Anterior cingulate cortex (tissue), 58 donors: ENCODE measurements at places on chromosomes 5 and 9.

DNA sequence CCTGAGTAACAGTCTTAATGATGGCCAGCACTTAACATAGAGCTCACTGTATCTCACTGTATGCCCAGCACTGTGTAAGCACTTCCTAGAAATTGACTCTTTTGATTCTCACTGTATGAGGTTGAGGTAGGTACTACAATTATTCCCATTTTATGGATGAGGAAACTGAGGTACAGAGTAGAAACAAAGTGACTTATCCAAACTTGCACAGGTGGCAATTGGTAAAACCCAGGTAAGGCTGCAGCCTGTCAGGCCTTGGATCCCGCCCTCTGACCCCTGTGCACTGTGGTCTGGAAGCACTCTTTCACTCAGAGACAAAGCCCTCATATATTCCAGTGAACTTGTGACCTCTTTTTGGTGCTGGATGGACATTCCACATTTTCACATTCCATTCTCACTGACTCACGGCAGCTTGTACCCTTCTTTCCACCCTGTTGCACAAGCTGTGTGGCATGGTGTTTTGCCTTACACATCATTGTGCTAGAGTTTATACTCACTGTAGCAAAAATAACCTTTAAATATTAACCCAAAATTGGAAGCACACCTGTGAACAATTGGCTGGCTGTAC is 21.7 kb downstream of the ANKRD55 start:
- DNase-seq, result no peak

GRCh38 chr9:130927995-130928900 is 10.8 kb downstream of the FIBCD1 start:
- DNase-seq, result no peak

DNA sequence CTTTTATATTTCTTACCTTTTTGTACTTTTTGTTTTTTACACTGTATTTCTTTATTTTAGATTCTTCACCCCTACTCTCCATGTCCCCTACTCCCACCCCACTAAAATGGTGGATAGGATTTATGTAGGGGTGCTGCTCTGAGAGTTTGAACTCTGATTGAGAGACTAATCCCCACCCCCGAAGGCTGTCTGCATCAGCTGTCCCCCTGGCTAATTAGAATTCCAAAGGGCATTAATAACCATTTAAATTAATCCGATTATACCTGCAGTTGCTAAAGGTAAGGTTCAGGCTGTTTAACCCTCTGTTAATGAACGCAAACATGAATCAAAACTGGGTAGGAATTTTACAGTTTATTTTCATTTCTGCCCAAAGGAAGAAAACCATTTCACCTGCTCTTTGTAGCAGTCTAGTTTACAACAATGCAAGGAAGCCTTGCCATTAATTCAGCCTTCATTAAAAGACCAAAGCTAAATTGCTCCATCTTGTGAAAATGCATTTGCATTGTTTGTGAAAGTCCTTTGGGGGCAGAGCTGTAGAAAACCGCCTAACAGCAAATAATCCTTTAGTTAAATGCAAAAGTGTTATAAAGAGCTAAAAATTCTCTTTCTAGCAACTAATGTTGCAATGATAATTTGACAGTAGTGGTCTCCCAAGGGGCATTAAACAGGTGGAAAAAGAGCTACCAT is 71.2 kb downstream of the ZCCHC7 start:
- no peak for DNase-seq

DNA sequence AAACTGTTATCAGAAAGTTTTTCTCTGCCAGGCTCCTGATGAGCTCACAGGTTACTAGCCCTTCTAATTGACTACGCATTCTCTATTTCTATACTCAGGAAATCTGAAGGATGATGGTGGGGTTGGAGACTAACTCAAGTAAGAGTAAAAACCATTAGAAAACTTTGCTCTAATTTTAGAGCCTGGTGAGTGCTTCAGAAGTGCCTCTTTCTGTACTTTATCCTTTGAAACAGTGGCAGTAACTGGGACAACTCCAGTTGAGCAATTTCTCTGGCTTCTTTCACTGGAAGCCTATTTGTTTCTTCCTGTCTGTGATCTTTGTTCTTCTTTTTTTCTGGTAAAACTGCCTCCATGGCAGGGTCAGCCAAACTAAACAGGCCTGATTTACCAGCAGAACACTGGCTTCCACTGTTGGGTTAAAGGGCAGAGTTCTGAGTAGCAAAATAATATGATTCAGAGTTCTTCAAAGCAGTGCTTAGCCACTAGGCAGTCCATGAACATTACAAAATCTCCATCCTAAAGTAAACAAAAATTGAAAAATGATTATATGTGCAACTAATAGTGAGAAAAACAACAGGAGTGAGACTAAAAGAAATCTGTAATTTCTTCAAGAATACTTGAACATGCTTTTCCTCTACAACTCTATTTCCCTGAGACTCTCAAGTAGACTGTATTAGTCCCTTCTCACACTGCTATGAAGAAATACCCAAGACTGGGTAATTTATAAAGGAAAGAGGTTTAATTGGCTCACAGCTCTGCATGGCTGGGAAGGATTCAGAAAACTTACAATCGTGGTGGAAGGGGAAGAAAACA is 79.8 kb downstream of the MROH2B start:
- no peak for DNase-seq

DNA sequence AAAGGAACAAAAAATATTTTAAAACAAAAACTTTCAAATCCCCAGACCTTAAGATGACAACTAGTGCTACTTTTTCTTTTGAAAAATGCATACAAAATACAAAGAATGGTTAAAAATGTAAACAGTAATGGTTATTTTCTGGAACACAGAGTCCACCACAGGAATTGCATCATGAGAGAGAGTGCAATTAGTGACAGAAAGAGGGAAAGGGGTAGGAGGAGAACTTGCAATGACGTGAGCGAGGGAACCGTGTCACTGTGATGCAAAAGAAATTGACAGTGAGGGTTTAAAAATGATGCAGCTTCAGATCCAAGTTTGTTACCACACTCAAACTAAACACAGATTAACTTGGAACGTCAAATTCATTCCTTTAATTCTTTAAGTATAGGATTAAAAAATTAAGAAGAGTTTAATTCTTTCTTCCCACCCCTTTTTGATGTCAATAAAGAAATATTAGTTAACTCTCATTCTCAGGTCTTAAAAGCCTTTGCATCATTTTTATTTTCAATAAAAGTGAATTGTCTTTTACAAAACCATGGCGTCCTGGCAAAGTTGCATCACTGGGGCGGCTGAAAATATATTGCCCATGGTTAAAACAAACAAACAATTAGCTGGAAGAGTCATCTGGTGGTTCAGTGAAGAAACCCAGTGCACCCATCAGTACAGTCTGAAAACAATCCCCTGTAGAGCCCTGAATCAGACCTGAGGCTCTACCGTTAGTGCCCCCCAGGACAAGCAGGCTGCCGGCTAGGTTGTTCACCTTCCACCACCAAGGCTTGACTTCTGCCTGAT is 39.5 kb downstream of the MACROH2A1 start:
- no peak for DNase-seq

- no peak for DNase-seq
These were observed 1860.0 kb upstream of the WWC1 start for GRCh38 chr5:166431456-166431855.

GRCh38 chr5:14231890-14232289 is 88.7 kb downstream of the TRIO start:
- DNase-seq, result no peak

- no peak for DNase-seq
These were observed 16.6 kb downstream of the CDC42SE2 start for GRCh38 chr5:131280417-131280816.

GRCh38 chr5:103523319-103523718 is 39.3 kb downstream of the NUDT12 start:
- no peak for DNase-seq
